ENCODE measurements at places on chromosomes 5 and 9.

DNA sequence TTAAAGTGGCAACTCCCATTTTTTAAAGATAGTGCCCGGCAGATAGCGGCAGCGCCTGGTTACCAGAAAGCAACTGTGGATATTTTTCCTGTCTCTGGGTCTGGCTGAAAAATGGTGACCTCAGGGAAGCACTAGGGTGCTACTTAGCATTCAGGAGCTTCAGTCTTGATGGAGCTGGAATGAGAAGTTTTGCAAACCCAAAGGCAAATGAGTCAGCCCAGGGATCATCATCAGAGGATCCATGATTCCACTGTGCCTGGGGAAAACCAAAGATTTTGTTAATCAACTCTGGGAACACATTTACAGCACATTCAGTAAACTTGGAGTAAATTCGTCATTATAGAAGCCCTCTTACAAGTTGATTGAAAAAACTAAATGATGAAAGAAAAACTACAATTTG is 26.7 kb downstream of the F2R start:
- no peak for DNase-seq

DNA sequence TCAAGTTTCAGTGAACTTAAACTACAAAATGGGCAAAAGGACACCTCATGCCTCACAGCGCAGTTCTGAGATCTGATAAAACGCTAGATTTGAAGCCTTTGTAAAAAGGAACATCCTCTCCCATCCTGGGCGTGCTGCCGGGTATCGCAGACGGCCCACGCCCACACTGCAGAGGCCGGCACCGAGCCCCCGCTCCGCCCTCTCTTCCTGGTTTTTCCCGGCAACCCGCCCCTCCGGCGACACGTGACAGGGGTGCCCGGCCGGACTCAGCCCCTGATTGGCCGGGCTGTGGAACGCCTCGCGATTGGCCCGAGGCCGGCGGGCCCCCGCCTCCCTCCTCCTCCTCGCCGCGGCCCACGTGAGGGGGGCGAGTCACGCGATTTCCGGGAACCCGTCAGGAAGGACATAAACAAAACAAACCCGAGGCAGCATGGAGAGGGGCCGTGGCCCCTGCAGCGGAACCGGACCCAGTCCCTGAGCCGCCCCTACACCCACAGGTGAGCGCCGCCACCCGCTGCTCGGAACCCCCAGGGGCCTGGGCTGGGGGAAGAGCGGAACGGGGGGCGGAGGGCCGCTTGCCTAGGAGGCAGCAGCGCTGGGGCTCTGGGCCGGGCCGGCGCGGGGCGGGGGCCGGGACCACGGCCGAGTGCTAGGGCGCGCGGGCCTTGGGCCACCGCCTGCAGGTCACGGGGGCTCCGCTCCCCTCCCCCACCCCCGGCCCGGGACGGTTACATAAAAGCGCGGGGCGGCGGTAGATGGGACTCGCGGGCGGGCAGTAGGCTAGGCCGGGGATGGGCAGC is at the start of gene CREBRF:
TSS of gene CREBRF (plus strand) at position 370 of the 800 bp plus-strand sequence. CDS start 24,424 bp downstream, outside the sequence.
- DNase-seq = peak; percentile 94

GRCh38 chr9:78029551-78030295 is 1.9 kb downstream of the GNAQ start:
- DNase-seq = no peak

- DNase-seq = no peak
Observed at GRCh38 chr9:34652602-34653000, 616 bp downstream of the IL11RA start.

DNA sequence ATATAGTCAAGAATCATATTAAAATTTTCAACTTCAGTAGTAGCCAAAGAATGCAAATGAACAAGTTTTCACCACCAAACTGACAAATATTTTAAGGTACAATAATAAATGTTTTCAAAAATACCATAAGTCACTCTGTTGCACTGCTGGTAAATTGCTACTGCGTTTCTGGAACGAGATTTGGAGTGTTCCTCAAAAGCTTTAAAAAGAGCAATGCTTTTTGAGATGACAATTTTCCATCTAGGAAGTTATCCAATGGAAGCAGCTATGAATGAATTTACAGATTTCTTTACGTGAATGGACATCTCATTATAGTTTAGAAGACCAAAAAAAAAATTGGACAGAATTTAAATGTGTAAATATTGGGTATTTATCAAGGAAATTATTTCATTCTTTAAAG is 173.2 kb upstream of the OR13F1 start:
- DNase-seq = no peak

DNA sequence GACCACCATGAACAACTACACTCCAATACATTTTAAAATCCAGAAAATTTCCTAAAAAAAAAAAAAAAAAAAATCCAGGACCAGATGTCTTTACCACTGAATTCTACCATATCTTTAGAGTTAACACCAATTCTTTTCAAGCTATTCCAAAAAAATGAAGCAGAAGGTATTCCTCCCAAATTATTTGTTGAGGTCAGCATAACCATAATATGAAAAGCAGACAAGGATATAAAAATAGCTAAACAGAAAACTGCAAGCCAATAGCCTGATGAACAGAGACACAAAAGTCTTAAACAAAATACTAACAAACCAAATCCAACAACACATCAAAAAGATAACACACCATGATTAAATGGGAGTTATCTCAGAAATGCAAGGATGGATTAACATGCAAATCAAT is 695.4 kb downstream of the PTPRD start:
- DNase-seq = no peak

- DNase-seq = no peak
Observed at GRCh38 chr9:137519553-137519952, 30.6 kb downstream of the PNPLA7 start.

- DNase-seq = peak; percentile 50
Observed at GRCh38 chr9:37464426-37465248, 613 bp downstream of the ZBTB5 start.

DNA sequence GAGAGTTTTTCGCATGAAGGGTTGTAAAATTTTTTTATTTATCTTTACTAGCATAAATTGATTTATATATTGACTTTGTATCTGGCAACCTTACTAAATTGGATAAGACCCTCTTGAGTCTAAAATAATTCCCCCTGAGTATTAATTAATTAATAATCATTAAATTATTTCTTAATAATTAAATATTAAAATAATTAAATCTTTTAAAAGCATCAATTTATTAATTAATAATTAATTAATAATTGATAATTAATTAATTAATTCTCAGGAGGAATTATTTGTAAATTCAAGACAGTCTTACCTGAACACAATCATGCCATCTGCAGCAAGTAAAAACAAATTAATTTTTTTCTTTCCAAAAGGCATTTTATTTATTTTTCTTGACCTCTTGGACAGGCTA is 370.4 kb upstream of the PTPRD start:
- no peak for DNase-seq

DNA sequence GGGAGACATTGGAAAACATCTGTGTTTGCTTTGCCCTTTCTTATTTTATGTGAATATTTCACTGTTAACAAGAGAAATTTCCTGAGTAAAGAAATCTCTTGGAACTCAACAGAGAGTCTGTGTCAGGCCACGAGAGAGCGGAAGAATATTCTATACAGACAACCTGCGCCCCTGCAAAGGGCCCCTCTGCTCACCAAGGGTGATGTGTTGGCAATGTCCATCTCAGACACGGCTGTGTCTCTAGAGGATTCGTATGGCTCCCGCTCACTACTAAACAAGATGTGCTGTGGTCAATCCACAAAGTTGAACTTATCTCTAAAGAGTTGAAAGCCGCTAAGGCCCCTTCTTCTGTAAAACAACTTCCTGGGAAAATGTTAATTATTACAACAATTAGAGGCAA is 241.0 kb upstream of the IRX1 start:
- DNase-seq = no peak

DNA sequence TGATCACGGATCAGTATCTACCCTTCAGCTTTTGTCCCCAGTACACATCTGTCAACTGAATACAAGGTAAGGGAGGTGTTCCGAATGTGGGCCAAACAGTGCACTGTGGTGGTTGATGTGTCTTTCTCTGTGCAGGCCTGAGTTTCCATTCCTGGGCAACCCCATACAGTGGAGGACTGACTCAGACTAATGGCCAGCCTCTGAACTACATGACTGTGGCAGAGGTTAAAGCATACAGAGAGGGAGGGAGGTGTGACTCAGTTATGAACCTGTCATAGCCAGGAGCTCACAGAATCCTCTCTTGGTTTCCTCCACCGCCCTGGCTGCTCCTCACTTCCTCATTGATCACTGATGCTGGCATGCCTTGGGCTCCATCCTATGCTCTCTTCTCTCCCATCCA is 136.4 kb upstream of the TAS2R1 start:
- DNase-seq = no peak

GRCh38 chr5:73433982-73434342 is 14.6 kb downstream of the FOXD1 start:
- DNase-seq = no peak

DNA sequence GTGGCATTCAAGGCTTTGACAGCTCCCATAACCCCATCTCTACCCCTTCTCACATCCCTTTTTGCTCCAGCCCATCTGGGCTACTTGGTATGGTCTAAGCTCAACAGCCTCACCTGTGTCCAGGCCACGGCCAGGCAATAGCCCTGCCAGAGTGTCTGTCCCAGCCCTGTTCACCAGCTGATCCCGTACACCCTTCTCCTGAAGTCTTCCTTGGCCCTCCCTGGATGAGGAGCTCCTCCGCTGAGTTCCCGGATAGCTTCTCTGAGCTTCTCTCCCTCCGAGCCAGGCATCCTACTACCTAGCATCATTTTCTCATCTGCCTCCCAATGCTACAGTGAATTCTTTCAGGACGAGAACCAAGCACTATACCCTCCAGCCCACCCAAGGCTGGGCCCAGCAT is 208.2 kb downstream of the DAB2IP start:
- no peak for DNase-seq

GRCh38 chr5:179612577-179613459 is 10.7 kb downstream of the HNRNPH1 start:
- DNase-seq = no peak

DNA sequence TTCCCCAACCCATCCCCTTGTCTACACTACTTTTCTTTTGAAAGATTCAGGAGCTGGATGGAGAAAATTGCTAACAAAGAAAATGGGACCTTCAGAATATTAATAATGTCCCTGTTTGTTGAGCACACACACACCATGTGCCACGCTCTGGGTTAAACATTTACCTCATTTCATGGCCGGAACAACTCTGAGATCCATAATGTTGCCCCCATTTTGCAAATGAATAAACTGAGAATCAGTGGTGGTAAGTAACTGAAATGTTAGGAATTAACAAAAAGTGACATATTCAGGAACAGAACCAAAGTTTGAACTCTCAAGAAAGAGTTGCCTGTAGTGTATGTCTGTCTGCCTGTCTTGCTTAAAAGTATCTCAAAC is 51.4 kb upstream of the SMAD5 start:
- no peak for DNase-seq

Measured in stimulated activated CD4-positive, alpha-beta T cell treated with anti-CD3 and anti-CD28 coated beads, Interleukin-15, amount 100 ng/mL, for 48 hours (primary cell).